ENCODE measurements at places on chromosomes 12 and 14.

DNA sequence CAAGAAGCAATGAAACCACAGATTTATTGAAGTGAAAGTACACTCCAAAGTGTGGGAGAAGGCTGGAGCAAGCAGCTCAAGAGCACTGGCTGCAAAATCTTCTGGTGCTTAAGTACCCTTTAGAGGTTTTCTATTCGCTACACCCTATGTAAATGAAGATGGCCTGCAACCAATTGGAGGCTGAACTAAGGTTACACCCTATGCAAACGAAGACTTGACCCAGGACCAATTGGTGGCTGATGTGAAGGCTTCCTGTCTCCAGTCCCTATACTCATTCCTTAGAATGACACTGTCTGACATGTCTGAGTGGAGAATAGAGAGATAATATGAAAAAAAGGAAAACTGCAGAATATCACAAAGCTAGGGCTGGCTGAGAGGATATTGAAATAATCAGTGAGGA, 57.2 kb downstream of the ALG10B start:
- no peak for DNase-seq

- DNase-seq, result no peak
These were observed 30.6 kb downstream of the ARF6 start for GRCh38 chr14:49923442-49923841.

- DNase-seq, result no peak
These were observed 493 bp downstream of the NUMB start for GRCh38 chr14:73457924-73458182.

DNA sequence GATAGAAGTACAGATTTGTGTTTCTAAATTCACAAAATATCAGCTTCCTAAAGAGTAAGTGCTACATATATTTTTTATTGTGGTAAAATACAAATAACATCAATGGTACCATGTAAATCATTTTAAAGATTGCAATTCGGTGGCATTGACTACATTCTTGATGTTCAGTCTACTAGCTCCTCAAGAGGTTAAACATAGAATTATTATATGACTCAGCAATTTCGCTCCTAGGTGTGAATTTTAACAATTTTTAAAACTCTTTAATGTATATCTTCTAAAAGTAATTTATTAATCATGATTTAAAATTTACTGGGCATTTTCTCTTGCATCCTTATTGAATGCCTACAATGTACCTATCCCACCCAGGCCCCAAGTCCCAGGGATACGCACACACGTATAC, 29.8 kb upstream of the OAS1 start:
- DNase-seq, result no peak

- DNase-seq, result no peak
These were observed 13.8 kb downstream of the MGST1 start for GRCh38 chr12:16361142-16361783.
